Mesothelial cell of epicardium (in vitro differentiated cells): ENCODE measurements at places on chromosomes 7 and 10.

DNA sequence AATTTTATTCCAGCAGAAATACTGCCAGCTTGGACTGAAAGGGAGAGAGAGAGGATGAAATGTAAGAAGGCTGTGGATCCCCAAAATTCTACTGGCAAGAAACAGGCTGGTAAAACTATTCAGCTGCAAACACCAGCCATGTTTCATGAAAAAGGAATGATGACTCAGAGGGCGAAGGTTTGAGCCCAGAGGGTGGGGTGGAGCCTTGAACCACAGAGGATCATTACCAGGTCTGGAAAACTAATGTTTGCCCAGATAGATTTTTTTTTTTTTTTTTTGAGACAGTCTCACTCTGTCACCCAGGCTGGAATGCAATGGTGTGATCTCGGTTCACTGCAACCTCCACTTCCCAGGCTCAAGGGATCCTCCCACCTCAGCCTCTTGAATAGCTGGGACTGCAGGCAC, 41.7 kb upstream of the NRF1 start:
- no peak for DNase-seq

DNA sequence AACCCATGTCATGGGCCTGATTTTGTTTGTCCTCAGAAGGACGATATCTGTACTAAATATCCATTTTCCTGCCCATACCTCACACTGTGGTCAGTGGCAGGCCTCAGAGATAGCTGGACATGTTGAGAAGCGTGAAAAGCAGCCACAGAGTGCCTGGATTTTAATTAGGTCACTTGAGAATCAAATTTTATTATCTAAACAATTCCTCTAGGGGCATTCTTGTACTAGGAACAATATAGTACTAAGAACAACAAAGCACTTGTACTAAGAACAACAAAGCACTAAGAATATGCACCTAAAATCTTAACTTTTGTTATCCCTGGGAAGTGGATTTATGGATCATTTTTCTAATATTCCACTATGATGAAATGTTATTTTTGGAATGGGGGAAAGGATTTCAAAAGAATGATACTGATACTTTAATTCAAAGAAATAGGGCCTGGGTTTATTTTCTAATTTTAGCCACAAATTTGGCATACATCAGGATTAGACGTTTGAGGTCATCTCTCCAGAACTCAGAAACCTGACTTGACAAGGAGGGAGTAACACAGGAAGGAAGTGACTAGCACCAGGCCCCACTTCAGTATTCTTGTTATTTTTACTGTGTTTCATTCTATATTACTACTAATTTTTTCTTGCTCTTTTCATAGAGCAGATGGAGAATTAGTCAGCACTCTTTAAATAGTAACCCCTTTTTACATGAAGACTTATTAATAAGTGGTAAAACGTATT, 112.2 kb downstream of the EXOC4 start:
- no peak for DNase-seq

- DNase-seq, result no peak
These were observed 6.1 kb upstream of the VCL start for GRCh38 chr10:73991884-73992245.

GRCh38 chr10:133475425-133475734, 21.6 kb downstream of the SCART1 start:
- no peak for DNase-seq

- no peak for DNase-seq
These were observed 10.6 kb upstream of the MRPS16 start for GRCh38 chr10:73262880-73263555.

DNA sequence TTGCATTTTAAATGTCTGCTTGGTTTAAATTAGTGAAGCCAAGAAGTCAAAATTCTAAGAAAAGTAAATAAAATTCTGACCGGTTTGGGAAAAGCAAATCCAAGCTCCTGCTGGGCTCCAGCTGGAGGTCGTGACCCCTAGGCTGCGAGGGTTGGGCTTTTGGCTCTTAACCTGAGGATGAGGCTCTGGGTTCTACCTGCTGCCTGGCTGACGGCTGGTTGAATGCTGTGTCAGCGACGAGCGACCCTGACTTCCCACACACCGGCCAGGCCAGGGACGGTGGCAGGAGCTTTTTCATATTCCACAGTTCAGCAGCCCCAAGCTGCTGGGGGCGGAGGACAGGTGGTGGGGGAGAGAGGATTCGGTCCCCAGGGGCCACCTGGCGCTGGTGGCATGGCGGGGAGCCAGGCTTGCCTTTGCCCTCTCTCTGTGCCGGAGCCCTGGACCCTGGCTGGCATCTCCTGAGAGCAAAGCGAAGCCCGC, 843 bp upstream of the PLPP4 start:
- DNase-seq, result no peak

GRCh38 chr7:35657125-35657524, 37.8 kb downstream of the HERPUD2 start:
- DNase-seq, result no peak

DNA sequence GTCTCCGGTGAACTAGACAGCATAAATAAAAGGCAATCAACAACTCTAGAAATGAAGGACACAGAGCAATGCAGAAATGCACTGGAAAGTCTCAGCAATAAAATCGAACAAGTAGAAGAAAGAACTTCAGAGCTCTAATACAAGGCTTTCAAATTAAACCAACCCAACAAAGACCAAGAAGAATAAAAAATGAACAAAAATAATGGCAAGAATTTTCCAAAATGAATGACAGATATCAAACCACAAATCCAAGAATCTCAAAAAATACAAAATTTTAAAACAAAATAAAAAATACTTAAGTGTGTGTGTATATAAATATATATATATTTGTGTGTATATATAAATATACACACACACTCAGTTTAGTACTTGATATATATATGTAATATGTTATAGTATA, 110.8 kb downstream of the IQUB start:
- no peak for DNase-seq

GRCh38 chr10:129879655-129880054, 84.4 kb downstream of the EBF3 start:
- DNase-seq, result no peak

DNA sequence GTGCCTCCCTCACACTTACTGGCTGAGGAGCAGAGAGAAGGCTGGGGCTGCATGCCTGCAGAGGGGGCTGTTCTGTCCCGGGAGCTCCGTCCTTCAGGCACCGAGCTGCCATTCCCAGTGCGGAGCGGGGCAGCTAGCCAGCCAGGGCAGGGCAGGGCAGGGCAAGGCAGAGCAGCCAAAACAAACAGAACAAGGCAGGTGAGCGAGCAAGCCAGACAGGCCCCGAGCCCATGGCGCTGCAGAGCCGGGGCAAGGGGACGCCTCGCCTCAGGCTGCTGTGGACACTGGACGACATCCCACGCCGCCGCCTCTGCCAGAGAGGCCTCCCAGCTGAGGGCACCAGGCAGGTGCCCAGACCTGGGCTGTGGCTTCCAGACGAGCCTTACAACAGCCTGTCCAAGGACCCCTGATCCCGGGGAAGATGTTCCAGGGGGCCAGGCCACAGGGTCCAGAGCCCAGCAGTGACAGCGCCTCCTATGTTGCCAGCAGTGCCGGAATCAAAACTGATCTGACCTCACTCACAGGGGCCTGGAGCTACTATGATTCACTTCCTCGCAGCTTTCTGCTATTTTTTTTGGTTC, 8.2 kb upstream of the NDST2 start:
- DNase-seq, result no peak

DNA sequence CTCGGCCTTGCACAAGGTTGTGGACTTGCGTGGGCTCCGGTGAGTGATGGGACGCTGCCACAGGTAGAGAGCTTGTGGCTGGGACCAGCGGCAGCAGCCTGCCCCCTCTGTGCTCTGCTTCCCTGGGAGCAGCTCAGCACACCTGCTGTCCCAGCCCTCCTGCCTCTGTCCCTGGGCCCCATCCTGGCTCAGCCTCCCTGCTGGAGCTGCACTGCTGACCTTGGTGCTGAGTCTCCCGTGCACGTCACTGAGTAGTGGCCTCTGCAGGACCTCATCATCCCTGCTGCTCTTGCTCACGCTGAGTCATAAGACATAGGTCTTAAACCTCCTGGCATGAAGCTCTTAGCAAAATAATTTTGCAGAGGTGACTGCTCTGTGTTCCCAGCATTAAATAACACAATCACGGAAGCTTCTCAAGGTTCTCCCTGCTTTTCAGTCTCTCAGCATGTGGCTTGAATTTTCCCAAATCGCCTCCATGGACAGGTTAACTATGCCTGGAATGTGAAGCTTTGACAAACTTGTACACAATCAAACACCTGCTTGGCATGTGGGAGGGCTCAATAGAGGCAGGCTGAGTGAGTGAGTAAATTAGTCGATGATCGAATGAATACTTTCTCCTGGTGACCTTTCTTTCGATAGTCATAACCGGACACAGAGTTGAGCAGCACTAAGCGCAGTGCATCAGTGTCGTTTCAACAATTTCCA, 63.8 kb upstream of the NPS start:
- DNase-seq, result no peak

- no peak for DNase-seq
These were observed 1116.9 kb upstream of the CELF2 start for GRCh38 chr10:9900751-9901150.

DNA sequence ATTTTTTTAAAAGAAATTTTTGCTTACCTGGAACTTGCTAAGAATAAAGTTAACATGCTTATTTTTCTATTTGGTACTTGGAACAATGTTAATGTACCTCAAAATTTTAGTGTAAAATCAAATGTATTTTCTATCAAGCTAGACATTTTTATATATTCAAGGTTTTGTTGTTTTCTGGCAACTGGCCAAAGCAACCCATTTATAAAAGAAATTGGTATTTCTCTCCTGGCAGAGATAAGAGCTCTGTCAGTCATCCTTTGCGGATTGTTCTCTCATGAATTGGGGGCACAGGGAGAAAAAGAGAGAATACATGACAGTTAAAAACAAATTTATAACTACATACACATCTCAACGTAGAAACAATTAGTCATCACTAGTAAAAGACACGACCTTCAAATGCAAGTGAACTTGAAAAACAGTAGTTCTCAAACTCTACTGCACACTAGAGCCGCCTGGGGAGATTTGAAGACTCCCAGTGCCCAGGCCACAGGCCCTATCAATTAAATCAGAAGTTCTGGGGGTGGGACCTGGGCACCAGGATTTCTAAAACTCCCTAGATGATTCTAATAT, 152.4 kb upstream of the LAMB4 start:
- DNase-seq, result no peak

- DNase-seq, result no peak
These were observed 25.2 kb downstream of the NUB1 start for GRCh38 chr7:151366880-151367222.

- no peak for DNase-seq
These were observed 184.6 kb downstream of the ST7 start for GRCh38 chr7:117137868-117138267.

GRCh38 chr10:100969187-100970075, at the start of gene SEMA4G:
Gene SEMA4G, plus strand, starts transcription at chr10:100969504. Its CDS starts 3,409 bp downstream, at chr10:100972913.
- peak; percentile 68 for DNase-seq
